CD4-positive, alpha-beta T cell treated with Interferon gamma for 1 hour (primary cell): ENCODE measurements at places on chromosomes 7 and 10.

DNA sequence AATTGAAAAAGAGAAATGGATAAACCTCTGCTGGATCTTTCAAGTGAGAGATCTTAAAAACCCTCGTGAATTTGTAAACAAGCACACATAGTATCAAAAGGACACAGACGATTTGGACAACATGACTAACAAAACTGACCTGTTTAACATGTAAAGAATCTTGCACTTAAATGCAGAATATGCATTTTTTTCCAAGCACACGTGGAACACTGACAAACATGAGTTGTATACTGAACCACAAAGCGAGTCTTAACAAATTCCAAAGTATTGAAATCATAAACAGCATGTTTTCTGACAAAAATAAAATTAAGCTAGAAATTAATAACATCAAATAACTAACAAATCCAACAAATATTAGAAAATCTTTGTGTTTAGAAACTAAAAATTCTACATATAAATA lies 65.0 kb upstream of the ZNF746 start:
- DNase-seq: no peak

- no peak for DNase-seq
These were observed 35.9 kb downstream of the ADAP1 start for GRCh38 chr7:918441-919113.

DNA sequence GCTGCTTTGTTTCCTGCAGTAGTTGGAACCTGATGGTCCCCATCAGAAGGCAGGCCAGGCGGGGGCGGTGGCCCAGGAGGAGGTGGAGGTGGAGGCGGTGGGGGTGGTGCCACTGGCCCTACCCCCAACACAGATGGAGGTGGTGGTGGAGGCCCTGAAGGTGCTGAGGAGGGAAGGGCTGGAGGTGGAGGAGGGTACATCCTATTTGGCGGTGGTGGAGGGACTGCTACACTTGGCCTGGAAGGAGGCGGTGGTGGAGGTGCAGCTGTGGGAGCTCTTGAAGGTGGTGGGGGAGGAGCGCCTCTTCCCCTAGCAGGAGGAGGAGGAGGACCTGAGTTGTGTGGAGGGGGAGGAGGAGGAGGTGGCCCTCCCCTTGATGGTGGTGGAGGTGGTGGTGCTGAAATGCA lies 36.8 kb downstream of the LMOD2 start:
- DNase-seq: no peak

DNA sequence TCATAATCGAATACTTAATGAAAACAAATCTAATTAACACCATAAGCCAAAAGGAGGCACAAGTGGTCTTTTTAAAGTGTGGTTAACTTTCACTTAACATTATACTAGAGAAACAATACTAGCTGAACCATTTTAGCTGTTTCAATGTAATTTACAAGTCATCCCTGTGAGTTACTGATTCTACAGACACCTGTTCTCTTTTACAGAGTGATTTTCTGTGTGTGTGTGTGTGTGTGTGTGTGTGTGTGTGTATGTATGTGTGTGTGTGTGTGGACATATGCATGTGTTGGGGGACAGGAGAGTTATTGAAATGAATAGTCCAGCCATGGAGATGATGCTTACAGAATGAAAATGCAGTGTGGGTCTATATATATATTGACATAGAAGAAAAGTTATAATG lies 200.2 kb downstream of the DNAJC1 start:
- no peak for DNase-seq

- DNase-seq: no peak
These were observed 81.5 kb downstream of the LYZL1 start for GRCh38 chr10:29370097-29371092.

DNA sequence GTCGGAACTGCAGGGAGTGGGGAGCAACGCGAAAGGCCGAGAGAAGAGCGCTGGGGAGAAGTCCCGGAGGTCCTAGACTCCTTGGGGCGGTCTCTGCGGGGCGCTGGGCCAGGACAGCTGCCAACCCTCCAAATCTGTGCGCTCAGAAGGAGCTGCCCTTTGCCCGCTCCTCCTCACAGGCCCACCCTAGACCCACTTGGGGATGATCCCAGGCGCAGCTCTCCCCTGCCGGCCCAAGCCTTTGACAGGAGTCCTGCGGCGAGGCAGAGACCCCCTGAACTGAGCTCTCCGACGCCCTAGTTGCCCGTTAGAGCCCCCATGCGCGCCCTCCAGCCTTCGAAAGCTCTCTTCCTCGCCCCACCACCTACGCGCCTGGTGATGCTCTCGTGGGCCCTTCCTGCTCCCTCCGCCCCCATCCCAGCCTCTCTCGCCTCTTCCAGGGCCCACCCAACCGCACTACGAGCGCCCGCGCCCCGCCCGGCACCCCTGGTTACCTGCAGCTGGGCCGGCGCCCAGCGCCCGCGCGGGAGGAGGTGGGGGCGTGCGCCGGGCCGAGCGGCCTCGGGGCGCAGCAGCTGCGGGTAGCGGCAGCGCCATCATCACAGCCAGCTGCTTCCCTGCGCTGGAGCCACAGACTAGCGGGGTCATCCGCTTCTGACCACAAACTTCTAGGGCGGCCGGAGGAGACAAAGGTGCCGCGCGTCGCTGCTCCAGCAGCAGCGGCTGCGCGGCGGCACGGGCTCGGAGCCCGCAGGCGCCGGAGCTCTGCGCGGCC lies 353.4 kb downstream of the DNAJB6 start:
- DNase-seq: no peak

DNA sequence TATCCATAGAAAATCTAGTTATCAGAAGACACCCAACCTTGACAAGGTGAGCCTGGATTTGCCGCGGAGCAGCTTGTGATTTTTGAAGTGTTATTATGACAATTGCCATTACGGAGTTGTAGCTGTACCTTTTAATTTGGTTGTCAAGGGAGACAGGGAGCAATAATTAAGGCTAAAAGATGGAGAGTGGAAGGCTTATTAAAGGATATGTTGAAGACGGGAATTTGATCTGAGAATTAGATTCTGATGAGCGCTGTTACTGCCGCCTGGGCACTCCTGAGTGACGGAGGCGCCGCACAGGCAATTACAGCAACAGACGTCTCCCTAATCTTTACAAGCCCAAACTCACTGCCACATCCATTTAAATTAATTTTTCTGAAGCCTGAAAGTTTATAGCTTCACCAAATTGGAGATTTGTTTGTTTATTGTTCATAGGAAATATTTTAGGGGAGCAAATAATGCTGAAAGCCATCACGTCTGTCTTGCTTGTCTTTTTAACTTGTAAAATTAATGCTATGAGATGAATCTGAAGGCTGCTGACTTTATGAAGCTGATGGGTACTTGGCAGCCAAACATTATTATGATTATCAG lies 475.0 kb upstream of the ADARB2 start:
- DNase-seq: no peak

DNA sequence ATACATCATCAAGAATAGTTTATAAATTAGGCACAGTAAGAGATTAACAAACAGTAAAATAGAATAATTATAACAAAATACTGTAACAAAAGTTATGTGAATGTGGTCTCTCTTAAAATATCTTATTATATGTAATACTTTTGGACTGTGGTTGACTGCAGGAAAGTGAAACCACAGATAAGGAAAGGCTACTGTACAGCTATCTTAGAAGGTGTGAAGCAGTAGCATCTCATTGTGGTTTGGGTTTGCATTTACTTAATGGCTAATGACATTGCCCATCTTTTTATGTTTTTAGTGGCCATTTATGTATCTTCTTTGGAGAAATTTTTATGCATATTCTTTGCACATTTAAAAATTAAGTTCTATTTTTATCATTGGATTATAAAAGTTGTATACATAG lies 296.4 kb upstream of the MAGI2 start:
- no peak for DNase-seq

- no peak for DNase-seq
These were observed at the start of gene NEUROD6 for GRCh38 chr7:31340603-31341002. Gene NEUROD6, minus strand, starts transcription at chr7:31340726. Its CDS starts 1,458 bp downstream, at chr7:31339268.
